ENCODE measurements at places on chromosomes 3 and 15.
A peak's percentile ranks its signal among the peaks of the same experiment; 100 is the strongest.

GRCh38 chr15:43794269-43795037 lies 2.3 kb downstream of the SERF2 start:
- no peak for DNase-seq

- no peak for DNase-seq
Observed at GRCh38 chr15:57611938-57612337, 20.2 kb downstream of the MYZAP start.

- no peak for DNase-seq
Observed at GRCh38 chr3:56874269-56874668, 72.5 kb upstream of the ARHGEF3 start.

- DNase-seq = no peak
Observed at GRCh38 chr15:71111950-71112349, 3.3 kb upstream of the THSD4 start.

DNA sequence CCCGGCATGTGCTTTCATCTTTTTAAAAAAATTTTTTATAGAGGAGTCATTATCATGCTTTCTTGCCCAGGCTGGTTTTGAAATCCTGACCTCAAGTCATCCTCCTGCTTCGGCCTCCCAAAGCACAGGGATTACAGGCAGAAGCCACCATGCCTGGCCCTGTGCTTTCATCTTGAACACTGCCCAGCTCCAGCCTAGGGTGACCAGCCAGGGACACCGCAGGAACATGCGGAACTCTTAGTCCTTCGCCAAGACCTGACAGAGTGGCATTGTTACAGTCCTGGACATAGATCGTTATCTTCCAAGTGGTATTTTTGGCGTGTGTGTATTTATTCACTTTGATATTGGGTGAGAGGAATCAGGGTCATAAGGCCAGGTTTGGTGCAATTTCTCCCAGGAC lies 7.9 kb upstream of the FURIN start:
- DNase-seq = no peak

DNA sequence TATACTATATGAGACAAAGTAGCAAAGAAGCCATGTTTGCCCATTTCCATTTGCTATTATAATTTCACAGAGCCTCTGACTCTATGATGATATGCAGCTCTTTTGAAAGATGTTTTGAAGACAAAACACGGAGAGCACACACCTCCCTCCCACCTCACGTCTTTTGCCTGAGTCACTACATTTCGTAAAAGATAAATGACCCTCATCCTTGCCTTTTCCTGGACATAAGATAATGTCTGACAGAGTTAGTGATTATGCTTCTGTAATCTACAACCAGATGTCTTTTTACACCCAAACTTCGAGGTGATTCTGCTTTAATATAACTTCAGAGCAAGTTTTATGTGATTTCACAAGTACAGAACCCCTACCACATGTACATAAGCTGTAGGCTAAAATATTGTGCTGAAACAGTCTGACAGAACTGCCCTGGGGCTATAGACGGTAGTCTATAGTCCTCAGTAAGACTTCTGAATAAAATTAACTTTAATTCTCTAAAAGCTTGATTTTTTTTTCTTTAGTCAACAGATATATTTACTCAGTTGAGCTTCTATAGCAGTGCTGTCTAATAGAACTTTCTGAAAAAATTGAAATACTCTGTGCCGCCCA lies 99.9 kb downstream of the CD200R1L start:
- DNase-seq = no peak

DNA sequence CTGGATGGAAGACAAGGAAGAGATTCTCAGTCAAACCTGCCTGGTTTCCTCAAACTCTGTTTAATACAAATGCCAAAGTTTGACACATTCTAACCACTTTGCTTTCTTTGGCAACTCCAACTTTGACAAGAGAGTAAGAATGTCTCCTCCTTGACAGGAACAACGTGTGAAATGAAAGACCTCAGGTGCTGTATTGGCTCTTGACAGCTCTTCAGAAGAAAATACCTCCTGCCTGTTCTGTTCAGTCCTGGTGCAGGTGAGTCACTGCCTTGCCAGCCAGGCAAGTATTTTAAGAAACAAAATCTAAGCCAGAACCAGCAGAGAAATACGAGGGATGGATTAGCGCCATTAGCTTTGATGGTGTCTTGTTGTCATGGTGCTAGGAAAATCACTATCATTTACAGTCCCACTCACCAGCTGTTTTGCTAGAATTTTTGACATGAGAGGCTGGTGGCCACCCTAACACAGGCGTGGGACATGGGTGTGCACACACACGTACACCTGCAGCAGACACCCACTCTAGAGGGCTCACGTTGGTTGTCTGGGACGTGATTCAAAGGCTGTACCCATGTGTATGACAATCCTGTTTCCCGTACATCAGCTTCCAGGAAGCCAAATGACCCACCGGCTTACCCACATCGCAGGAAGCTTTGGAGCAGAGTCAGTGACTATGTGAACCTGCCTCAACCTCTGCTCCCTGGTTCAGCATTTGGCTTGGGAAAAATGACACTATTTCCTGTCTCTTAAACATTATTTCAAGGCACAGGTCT lies 60.4 kb downstream of the CCNL1 start:
- no peak for DNase-seq

- no peak for DNase-seq
Observed at GRCh38 chr3:35772381-35773015, 133.2 kb downstream of the ARPP21 start.

- no peak for DNase-seq
Observed at GRCh38 chr3:146271180-146271579, 20.3 kb upstream of the PLSCR4 start.

DNA sequence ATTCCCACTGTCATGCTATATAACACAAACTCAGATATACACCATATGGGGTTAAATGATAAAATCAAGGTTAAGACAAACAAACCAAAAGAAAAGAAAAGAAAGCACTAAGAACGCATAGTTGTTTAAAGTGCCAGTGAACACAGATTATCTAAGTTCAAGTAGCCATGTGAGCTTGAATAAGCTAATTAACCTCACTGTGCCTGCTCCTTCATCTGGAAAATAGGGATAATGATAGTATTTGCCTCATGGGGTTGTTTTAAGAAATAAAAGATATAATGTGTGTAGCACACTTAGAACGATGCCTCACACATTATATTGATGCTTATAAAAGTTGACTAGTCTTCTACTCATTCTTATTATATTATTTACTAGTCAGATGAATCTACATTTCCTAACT lies 72.6 kb upstream of the IL12A start:
- no peak for DNase-seq

GRCh38 chr3:51819709-51820406 lies 40.8 kb upstream of the IQCF6 start:
- peak; percentile 21 for DNase-seq

DNA sequence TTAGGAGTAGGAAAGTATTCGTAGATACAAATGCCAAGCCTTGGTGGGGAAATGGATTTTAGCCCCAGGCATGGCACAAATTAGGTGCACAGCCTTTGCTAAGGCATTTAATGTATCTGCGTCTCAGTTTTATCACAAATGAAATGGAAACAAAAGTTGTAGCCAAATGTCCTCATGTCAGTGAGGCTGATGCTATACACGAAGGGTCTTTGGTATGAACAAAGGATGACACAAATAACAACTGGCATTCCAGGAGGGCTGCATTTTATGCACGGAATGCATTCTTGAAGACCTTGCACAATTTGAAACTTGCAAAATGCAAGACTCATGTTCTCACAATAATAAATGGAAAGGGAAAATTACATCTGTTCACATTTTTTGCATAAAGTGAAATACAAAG lies 181.9 kb downstream of the SV2B start:
- no peak for DNase-seq

GRCh38 chr3:190385731-190386688 lies 2.0 kb upstream of the CLDN16 start:
- peak; percentile 70 for DNase-seq

DNA sequence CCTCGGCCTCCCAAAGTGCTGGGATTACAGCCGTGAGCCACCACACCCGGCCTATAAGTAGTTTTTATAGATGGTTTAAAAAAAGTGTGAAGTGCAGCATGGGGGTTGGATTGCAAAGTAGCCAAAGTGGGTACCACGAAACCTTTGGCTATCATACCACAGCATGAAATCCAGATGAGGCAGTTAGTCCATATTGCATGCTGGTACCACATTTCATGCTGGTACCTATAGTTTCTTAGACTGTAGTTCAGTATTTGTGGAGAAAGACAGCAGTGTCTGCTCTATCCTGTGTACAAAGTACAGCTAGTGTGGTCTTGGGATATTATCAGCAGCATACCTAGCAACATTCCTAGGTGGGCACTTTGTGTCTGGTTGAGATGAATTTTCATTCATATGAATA lies 11.8 kb downstream of the ZNF609 start:
- no peak for DNase-seq

DNA sequence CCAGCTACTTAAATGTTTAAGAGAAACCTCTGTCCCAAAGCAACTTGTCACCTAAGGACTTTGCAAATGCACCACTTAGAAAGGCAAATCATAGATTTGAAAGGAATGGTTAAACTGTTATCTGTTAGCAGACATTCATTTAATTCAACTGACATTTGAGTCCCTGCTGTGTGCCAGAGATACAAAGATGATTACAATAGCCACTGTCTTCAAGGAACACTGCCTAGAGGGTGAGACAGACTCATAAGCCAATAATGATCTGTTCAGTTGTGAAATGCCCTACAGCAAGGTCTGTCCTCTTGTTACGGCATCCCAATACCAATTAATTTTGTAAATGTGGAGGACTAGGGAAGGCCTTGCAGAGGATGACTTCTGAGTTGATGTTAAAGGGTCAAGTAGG lies 113.1 kb downstream of the ATG7 start:
- no peak for DNase-seq

DNA sequence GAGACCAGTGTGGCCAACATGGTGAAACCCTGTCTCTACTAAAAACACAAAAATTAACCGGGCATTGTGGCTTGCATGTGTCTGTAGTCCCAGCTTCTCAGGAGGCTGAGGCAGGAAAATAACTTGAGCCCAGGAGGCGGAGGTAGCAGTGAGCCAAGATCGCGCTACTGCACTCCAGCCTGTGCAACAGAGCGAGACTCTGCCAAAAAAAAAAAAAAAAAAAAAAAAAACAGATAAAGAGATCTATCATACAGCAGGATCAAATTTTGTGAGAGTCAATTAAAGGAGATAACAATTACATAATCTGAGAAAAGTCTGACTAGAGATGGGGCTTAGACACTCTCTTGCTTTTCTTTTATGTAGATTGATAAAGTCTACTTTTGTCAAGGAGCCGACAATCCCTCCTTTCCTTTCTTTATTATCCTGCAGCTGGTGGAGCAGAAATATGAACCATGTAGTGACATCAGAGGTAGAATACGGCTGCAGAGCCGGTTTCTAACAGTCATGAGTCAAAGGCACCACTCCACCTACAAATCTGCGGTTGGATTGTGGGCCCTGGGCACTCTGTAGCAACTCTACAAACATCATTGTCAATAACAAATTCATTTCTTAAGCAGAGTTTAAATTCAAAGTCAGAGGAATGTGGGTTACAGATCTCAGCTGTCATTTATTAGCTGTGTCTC lies 9.0 kb downstream of the C2CD4A start:
- peak; percentile 66 for DNase-seq

GRCh38 chr3:31002730-31003129 lies 108.3 kb upstream of the GADL1 start:
- no peak for DNase-seq

DNA sequence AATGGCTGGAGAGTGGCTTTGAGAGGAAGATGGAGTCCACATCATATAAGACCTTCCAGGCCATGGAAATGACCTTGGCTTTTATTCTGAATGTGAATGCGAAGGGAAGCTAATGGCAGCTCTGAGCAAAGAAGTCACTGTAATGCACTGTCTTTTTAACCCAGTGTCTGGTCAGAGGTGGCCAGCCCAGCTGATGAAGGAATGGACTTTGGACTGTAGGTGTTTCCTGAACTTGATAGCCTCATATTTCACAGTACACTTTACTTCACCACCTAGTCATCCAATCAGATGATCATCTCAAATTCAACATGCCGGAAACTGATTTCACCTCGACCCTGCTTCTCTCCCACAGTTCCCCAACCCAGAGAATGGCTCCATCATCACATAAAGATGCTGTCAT lies 33.4 kb downstream of the DCLK3 start:
- DNase-seq = no peak

- DNase-seq = no peak
Observed at GRCh38 chr15:26242565-26243071, 379.5 kb upstream of the ATP10A start.

DNA sequence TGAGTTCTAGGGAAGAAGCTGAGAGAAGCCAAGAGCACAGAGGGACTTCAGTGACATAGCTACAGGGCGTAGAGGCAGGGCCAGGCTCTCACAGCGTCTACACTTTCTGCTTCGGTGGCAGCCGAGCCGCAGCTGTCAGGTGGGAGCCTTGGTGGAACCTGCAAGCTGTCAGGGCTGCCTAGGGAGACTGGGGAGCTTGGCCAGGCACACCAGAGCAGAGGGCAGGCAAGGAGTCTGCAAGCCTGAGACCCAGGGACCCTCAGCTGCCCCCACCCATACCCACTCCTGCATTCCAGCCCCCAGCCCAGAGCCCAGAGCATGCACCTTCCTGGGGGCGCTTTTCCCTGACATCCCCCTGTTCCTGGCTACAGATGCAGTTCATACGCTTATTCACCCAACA lies 13.4 kb upstream of the KLF15 start:
- DNase-seq = no peak

GRCh38 chr3:71495708-71496472 lies 87.6 kb downstream of the FOXP1 start:
- DNase-seq = peak; percentile 68

DNA sequence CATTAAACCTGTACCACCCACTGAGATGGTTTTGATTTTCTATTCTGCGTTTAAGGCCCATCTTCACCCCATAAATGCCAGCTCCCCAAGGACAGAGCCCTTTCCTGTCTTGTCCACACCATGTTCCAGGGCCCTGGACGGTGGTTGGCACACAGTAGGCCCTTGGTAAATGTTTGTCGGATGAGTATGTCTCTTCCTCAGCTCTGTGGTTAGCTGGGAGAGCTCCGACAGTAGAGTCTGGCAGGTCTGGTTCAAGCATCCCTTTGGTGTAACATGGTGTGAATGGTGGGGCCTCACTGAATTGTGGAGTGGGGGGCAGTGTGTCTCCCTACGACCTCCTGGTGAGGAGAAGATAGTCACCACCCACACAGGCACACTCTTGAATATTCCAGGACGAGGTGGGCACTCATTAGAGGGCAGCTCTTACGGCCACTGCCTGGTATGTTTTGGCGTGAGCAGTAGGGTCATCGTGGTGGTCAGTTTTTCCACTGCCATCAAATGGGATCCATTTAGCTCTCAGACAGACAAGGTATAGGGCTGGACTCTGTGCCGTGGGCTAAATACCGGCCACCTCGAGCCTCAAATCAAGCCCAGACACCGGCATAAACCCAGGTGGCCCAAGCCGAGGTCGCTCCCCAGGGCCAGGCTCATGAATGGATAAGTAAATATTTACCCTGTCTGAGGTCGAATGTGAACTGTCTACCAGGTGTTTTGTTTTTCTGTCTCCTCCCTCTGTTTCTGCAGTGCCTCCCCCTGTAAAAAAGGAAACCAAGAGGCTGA lies 61.3 kb downstream of the SMAD3 start:
- DNase-seq = no peak

DNA sequence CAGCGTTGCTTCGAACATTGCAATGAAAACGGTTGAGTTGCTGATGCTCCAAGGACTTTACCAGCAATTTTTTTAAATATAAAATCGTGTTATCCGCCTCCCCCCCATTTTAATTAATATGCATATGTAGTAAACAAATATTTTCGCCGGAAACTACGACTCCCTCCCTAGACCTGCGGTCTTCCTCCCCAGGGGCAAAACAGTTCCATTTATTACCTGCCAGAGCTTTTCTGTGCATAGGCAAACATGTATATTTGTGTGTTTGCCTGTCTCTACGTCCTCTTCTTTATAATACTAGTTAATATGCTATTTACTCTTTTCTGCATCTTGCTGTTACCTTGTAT lies 593 bp upstream of the RSL24D1 start:
- no peak for DNase-seq

All from urothelium cell line (cell line).